HFFc6 (cell line): ENCODE measurements at places on chromosomes 2 and 18.

DNA sequence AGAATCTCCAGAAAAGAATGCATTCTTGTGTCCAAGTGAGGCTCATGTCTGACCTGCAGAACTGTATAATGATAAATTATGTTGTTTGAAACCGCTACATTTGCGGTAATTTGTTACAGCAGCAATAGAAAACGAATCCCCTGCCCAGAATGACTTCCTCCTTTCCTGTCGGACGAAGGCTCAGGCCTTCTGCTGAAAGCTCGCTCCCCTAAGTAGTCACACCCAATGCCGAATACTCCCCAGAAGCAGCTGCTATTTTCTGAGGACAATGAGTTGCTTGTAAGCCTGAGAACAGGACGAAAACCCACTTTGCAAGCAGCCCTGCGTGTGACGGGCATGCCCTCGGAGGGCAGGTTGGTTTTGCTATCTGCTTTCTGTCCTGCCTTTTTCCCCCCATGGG, 27.7 kb upstream of the PTPN4 start:
- DNase-seq: no peak

DNA sequence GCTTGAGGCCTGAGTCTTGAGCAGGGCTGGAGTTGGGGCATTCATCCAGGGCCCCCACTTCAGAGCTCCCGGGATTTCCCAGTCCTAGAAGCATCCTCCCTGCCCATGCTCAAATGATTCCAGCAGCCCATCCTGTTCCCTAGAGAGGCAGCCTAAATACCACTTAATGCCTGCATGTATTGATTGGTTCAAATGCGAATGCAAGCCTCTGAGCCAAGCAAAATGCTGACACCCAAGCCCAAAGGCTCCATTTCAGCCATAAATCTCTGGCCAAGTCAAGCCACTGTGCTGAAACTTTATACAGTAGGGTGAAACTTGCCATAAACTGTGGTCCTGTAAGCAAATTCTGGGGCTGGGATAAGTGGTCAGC, 279.8 kb downstream of the CLIP4 start:
- no peak for DNase-seq

DNA sequence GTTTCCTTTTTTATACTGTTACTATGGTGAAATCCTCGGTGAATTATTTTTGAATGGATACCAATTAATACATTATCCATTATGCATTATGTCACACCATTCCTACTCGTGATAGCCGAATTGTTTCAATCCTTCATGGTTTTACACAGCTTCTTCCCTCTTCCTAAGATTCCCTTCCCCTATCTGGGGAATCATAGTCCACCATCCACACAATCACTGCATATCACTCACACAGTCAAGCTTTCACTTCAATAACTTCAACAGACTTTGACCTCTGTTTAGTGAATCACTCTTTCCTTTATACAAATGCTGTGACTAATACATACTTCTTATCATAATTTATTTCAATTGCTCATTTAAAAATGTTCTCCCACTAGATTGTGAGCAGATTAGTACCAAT, 1108.1 kb upstream of the LRRTM1 start:
- no peak for DNase-seq

GRCh38 chr2:150916467-150917396, 344.9 kb downstream of the RBM43 start:
- DNase-seq: peak; percentile 60

GRCh38 chr2:24454294-24454693, 36.8 kb upstream of the NCOA1 start:
- peak; percentile 1 for DNase-seq

GRCh38 chr2:694174-694573, 17.0 kb upstream of the TMEM18 start:
- no peak for DNase-seq

DNA sequence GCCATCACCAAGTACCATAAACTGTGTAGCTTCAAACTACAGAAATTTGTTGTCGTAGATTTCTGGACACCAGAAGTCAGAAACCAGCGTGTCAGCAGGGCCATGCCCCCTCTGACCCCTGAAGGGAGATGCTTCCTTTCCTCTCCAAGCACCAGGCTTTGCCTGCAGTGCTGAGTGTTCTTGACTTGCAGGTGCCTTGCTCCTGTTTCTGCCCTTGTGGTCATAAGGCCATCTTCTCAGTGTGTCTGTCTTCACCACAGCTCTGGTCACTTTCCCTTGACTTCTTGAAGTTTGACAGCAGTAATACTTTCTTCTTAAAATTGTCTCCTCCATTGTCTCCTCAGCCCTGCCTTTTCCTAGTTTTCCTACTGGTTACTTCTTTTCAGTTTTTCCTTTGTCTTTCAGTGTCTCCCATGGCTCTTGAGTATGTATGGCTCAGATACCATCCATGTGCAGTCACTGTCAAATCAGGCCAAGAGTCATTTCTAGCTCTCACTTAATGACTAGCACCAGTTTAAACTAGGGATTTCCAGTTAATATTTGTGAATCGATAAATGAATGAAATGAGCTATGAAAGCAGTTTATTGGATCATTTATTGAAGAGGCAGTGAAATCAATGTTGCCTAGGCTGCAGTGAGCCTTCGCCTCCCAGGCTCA, 91.2 kb upstream of the RANBP2 start:
- no peak for DNase-seq

- peak; percentile 24 for DNase-seq
These were observed 207.6 kb downstream of the MGAT5 start for GRCh38 chr2:134461511-134461910.
